ENCODE measurements at places on chromosomes 1 and 21.

GRCh38 chr1:100164216-100164615 lies 13.8 kb downstream of the LRRC39 start:
- DNase-seq, result no peak

DNA sequence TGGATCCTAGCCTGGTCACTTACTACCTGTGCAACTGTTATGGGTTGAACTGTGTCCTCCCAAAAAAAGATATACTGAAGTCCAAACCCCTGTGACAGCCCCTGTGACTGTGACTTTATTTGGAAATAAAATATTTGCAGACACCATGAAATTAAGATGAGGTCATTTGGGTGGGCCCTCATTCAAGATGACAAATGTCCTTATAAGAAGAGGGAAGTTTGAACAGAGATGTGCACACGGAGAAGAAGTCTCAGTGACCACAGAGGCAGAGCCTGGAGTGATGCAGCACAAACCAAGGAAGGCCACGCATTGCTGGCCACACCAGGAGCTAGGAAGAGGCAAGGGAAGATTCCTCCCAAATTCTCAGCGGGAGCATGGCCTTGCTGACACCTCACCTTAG lies 249.7 kb upstream of the RUNX1 start:
- DNase-seq, result no peak

DNA sequence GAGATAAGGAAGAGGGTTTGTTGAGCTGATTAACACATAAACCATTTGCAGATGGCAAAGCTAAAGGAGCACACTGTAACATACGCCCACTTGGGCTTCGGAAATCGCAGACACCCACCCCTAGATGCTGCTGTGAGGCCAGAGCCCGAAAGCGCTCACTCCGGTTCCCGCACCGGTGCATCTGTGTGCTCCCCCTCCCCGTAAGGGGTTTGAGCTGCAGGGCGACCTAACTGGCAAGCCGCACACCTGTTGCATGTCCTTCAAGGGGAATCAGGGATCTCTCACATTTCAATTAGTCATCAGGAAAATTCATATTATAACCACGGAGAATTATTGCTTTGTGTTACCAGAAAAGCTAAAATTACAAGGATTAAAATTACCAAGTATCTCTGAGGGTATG lies 1.4 kb upstream of the CFH start:
- DNase-seq, result no peak

- no peak for DNase-seq
These were observed 499.6 kb upstream of the B3GALT2 start for GRCh38 chr1:193685986-193686385.

DNA sequence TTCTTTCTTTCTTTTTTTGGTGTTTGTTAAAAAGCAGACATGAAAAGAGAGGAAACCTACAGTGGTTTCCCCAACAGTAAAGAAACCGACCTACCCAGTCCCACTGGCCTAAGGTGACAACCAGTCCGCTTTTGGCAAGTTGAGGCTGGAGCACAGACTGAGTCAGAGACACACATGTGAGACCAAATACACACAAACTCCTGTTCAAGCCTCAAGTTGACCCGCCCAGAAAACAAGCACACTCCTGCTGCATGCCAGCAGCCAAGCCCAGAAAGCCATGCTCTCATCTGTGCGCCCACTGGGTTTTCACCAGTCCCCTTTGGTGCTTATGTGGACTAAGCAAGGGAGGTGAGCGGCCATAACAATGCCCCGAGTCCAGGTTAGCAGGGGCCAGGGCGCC lies 64.6 kb upstream of the GPR153 start:
- no peak for DNase-seq

- peak; percentile 28 for DNase-seq
These were observed 7.2 kb downstream of the HLCS start for GRCh38 chr21:36959020-36959835.

GRCh38 chr1:184027826-184028695 lies 9.5 kb downstream of the COLGALT2 start:
- no peak for DNase-seq

GRCh38 chr1:204871405-204872037 lies 859 bp downstream of the NFASC start:
- no peak for DNase-seq

DNA sequence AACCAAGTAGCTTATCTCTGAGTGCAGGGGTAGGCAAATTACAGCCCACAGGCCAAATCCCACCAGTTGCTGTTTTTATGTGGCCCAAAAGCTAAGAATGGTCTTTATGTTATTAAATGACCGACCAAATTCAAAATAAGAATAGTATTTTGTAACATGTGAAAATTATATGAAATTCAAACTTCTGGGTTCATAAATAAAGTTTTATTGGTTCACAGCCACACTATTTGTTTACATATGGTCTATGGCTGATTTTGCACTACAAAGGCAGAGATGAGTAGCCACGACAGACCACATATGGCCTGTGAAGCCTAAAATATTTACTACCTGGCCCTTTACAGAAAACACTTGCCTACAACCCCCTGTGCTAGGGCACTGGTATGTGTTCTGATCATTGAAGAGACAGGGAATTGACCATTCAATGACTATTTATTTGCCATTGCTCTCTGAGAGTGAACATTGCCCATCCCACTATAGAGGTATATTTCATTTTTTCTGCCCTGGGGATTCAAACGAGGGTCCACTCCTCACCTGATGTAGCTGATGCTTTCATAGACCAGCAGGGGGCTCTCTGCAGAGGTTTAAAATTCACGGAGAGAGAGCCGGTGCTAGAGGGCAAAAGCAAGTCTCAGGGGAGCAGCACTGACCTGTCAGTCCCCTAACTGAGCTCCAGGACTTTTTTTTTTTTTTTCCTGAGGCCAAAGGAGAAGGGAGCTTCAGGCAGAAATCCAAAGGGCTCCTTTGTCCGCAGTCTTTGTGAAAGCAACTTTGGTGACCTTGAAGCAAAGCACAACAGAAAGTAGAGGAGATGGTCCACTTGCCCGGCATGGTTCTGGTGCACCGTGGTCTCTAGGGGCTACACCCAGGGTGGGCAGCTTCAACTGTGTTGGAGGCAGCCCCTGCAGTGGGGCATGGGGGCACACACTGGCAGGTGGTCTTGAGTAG lies 7.3 kb upstream of the GNL2 start:
- DNase-seq, result peak; percentile 6

DNA sequence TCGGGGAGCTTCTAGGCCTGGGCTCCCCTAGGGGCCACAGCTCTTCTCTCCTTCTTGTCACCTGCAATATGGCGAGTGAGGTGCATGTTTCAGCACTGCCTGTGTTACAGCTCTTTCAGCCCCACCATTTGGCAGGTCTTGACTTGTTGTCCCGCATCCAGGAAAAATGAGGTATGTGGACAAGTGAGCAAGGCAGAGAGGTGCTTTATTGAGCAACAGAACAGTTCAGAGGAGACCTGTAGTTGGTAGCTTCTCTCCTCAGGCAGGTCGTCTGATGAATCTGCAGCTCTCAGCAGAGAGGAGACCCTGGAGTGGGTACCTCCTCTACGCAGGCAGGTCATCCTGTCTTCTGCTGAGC lies 208.2 kb upstream of the USP25 start:
- DNase-seq, result no peak

- DNase-seq, result peak; percentile 89
These were observed 132.7 kb upstream of the IPO9 start for GRCh38 chr1:201696217-201696761.

DNA sequence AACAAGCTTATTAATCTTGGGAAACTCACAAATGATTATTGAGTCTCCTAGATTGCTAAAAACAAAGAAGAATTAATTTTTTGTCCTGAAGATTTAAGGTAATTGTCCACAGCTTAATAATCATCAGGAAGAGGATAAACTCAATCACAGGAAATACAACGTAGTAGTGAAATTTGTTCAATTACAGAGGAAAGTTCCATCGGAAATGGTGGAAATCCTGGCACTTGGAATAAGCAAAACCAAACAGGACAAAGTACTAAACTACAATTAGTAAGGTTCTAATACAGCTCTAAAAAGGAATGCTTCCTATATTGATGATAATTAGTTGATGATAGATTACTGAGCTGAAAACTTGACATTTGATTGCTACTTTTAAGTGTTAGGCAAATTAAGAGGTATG lies 485.4 kb downstream of the USP25 start:
- no peak for DNase-seq

GRCh38 chr1:239058190-239058589 lies 328.2 kb upstream of the CHRM3 start:
- no peak for DNase-seq

- no peak for DNase-seq
These were observed 41.0 kb downstream of the KCNH1 start for GRCh38 chr1:211092955-211093354.

DNA sequence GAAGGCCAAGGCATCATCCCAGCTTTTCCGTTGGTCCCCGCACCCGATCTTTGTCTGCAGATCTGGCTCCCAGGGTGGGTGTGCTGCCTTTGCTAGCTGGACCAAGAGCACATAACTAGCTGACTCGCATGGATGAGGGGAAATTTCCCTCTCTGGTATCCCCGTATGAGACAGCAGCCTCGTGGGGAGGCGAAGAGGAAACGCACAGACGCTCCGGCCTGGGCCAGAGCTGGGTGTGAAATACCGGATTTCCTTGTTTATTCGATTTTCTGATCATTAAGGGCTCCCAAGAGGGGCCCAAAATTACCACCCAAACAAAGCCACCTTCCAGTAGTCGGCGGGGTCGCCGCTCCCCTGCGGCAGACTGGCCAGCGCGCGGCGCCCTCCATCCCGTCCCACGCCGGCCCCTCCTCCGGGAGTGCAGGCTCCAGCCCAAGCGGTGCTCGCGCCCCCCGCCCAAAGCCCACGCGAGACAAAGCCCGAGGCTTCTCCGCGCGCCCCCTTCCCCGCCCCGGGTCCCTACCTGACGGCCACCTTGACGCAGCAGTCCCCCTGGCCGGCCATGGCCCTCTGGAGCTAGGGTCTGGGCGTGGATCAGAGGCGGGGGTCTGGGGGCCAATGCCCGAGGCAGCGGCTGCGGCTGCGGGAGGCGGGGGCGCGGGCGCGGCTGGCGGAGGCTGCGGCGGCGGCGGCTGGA lies 546 bp downstream of the KIF21B start:
- DNase-seq, result no peak

DNA sequence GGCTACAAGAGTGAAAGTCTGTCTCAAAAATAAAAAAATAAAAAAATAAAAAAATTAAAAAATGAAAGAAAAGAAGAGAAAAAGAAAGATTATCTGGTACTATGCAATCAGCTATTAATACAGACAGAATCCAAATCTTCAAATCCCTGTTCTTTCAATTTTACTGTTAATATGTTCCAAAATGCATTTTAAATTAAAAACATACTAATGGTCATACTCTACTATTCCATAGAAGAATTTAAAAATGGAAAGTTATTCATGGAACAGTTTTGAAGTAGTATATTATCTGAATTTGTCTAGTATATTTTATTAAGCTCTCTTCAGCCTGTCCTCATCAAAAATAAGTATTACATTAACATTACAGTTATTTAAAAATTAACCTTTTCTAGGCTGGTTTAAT lies 430.1 kb downstream of the PTBP2 start:
- DNase-seq, result no peak

DNA sequence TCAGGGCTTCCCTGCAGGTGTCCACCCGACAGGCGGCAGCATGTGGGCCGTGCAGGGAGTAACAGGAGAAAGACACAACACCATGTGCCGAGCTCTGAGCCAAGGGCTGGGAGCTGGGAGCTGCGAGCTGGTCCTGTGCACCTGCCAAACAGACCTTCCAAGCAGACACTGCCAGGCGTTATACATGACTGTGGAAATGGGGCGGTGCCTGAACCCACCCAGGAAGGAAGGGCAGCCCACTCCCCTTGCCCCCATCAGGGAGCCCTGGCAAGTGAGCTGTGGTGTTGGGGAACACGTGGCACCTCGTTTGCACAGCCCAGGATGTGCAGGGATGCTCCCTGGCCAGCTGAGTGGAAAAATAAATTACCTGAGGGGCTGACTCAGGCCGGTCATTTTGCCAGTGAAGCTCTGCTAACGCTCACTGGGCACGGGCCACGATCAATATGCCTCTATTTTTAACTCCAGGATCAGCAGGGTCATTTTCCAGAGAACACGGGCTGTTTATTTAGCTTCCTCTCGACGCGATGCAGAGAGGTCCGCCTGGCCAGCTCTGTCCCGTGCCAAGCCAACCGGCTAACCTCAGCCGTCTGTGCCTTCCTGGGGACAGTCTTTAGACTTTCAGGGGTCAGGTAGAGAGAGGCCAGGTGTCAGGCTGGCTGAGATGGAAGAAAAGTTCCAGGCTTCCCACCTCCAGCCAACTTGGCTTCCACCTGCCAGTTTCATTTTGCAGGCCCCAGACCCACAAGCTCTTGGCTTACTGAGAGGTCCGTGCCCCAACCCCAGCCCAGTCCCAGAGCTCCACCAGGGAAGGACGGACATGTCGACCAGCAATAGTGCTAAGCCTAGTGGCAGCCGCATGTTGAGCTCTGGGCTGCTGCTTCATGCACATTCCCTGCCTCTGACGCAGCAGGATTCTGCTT lies 196.7 kb upstream of the VAMP3 start:
- DNase-seq, result no peak

DNA sequence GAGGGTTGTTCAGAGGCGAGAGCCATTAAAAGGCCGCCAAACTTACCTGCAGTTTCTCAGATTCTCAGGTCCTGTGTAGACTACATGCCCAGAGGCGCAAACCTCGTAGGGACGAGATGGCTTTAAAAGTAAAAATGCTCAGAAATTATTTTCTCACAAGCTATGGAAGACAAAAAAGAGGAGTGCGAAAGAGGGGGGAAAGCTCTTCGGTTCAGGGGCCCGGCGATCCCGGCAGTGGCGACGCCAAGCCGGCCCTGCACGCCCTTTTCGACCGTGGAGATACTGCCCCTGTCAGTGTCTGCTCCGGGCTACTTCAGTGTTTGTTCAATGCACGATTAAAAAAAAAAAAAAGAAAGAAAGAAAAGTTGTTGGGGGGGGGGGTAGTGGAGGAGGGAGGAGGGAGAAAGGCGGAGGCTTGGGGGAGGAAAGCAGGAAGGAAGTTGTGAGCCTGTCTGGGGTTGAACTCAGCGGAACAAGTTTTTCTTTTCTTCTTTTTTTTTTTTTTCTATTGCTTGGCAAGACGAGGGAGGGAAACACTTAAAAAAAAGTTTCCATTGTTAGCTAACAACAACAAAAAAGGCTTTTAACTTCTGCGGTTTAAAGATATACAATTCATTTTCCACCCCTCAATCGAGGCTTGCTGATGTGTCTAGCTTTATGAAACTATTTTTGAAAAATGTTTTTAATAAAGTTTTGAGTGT lies at the start of gene ITPKB:
ITPKB (minus strand) TSS at position 288 of the 701 bp plus-strand sequence. CDS start 1,824 bp downstream, outside the sequence.
- DNase-seq, result no peak

DNA sequence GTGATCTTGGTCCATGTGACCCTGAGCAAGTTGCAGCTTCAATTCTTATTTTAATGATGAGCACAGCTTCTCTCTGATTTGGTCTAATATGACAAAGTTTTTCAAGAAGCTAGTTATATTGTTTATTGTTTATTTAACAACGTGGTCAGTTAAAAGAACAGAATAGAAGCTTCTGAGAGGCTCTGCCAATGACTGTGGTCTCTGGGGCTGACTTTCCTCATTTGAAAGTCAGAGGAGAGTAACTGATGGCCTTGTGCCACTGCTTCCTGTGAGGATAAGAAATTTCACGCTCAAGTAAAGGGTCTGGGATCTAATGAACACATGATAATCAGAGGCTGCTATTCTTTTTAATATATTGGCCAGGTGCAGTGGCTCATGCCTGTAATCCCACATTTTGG lies 7.3 kb downstream of the HHIPL2 start:
- no peak for DNase-seq

Measured in NCI-H226 (cell line).